Pancreas (tissue), 10 donors: ENCODE measurements at places on chromosomes 3 and 15. TPM values are rescaled to one million over a fixed set of nuclear protein-coding genes. Genes with fewer than 3 reads are reported as not detected.
A peak's percentile ranks its signal among the peaks of the same experiment; 100 is the strongest.

Gene MYH15
- not detected for total RNA-seq

Gene HDC
- total RNA-seq: 0.13 TPM

Gene GREM1
- 0.97 TPM for total RNA-seq

Gene PLCL2
- total RNA-seq: 9.0 TPM

Gene POU1F1
- total RNA-seq: not detected

Gene CPNE9
- total RNA-seq: 0.19 TPM

Gene LNP1
- 1.6 TPM for total RNA-seq

Gene THSD4
- total RNA-seq: 12.7 TPM

Gene CCK
- total RNA-seq: not detected

Gene PLSCR2
- total RNA-seq: 0.60 TPM

- DNase-seq: no peak
Measured at GRCh38 chr3:112143251-112143650, 10.2 kb upstream of the GCSAM start.

GRCh38 chr3:184314700-184315542 is 515 bp downstream of the EIF4G1 start:
- peak; percentile 76 for DNase-seq

DNA sequence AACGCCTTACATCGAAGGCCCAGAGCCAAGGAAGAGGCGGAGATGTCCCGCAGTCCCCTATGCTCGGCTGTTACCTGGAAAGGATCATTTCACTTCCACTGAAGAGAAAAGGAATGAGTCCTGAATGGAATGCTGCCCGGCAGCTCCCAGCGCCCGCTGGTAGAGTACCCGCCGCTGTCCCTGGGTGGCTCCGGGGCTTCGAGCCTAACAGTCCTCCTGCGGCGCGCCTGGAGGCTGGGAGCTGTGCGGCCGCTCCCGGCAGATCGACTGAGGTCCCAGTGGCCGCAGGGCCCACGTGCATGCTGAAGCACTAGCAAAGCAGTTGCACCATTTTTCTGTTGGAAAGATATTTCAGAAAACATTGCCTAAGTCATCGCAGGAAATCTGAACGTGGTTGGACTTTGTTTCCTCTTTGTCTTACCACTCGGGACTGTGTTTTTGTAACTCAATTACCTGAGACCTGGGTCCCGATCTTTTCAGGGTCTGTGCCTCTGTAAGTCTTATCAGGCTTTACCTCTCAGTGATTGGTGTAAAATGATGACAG is 984 bp downstream of the RNU6-1 start:
- peak; percentile 60 for DNase-seq

GRCh38 chr3:73100741-73101559 is 39.5 kb downstream of the EBLN2 start:
- peak; percentile 68 for DNase-seq

DNA sequence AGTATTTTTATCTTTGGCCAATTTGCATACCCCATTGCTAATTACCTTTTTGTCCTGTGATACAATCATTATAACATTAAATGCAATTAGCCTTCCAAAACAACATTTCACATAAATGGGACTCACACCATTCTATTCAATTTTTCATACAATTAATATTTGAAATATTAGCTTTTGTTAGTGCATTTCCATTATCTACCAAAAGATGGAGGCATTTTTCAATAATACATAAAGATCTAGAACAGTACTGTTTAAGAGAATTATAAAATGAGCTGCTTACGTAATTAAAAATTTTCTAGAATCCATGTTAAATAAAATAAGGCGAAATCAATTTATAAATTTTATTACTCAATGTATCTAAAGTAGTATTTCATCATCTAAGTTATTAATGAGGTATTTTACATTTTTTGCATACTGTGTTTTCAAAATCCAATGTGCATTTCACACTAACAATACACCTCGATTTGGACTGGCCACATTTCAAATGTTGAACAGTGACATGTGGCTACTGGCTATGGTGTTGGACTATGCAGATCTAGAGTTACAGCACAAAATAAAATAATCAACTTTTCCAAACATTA is 74.3 kb downstream of the TJP1 start:
- no peak for DNase-seq

DNA sequence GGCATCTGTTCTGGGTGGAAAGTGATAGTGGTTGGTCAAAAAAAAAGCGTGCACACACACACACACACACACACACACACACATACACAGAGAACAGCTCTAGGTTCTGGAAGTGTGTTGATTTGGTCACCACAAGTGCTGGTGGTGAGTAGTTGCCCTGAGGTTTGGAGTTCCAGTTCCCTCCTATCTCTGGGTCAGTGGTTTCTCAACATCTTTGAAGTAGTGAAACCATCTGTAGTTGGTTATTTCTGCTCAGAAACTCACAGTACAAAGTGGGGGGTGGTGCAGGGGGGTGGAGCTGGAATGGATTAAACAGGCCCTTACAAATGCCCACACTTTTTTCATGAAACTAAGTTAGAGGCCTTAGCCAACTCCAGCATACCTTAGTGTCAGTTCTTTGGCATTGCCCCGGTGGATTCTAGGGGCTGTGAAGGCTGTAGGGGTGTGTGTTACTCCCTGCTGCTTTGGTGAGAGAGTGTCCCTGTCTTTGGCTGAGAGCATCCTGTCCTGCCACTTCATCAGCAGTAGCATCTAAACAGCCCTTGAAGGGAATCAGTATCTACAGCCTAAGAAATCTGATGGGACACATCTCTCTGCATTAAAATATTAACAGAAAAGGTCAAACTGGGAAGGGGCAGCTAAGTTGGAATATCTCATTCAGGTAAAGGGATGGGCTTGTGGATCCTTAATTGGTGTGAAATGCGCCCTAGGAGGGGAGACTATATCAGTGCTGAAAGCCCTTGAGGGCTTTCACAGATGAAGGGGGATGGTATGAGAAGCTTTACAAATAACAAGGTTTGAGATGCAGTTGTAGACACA is 20.6 kb downstream of the SMAD3 start:
- no peak for DNase-seq

GRCh38 chr3:38128303-38128655 is 8.6 kb downstream of the ACAA1 start:
- DNase-seq: no peak

DNA sequence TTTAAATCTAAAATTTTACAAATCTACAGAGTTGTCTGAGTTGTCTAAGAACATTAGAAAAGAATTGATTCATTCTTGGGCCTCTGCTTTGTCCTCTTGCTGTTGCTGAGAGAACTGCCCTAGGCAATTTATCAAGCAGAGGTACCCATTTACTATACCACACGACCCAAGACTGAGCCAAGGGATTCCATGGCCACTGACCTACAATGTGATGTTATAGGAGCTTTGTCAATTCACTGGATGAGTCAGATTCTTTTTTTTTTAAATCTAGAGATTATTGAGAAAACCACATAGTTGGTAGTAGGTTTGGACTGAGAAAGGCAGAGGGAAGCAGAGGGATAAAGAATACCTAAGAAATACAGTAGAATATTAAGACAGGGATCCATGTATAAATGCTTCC is 55.3 kb downstream of the TRAT1 start:
- no peak for DNase-seq

DNA sequence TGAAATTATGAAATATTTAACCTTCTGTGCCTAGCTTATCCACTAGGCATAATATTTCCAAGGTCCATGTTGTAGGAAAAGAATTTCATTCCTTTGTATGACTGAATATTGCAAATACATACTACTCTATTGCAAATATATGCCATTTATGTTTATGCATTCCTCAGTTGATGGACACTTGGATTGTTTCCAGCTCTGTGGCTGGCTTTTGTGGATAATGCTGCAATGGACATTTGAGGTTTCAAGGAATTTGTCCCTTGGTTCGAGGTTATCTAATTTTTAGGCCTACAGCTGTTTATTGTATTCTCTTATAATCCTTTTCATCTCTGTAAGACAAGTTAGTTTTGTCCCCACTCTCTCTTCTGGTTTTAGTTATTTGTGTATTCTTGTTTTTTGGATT is 7.7 kb upstream of the AADACL2 start:
- DNase-seq: no peak

- DNase-seq: no peak
Measured at GRCh38 chr3:172675441-172676193, 35.2 kb downstream of the NCEH1 start.

GRCh38 chr3:147237991-147238390 is 168.4 kb downstream of the ZIC4 start:
- no peak for DNase-seq

DNA sequence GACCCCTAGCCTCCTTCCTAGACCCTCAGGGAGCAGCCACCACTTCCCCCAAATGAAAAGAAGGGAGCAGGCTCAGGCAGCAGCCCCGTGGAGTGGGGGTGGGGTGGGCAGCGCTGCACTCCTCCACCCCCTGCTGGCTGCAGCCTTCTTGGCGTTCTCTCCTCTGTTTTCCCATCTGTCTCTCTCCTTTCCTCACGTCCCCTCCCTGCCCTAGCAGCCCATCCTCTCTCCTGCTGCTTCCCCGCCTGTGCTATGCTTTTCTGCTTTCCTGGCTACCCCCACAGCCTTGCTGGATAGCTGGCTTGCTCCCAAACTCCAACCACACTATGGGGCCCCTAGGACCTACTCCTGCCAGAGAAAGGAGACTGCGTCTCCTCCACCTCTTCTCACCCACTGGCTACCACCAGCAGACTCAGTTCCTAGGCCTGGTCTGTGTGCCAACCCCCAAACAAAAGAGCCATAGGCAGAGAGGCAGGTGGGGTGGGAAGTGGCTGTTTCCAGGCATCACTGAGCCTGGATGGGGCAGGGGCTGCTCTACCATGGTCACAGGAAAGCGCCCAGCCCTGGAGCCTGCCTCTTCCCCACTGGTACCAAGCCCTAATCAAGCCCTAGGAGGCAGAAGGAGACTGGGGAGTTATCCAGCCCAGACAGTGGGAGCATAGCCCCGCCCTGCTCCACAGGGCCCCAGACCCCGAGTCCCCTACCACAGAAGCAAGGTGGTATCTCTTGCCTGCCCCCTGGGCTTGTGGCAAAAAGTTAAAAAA is 3.4 kb upstream of the DISP2 start:
- no peak for DNase-seq
